Muscle of back (tissue), 13 donors: ENCODE measurements at places on chromosomes 7 and 10. TPM values are rescaled to one million over a fixed set of nuclear protein-coding genes. Genes with fewer than 3 reads are reported as not detected.

DNA sequence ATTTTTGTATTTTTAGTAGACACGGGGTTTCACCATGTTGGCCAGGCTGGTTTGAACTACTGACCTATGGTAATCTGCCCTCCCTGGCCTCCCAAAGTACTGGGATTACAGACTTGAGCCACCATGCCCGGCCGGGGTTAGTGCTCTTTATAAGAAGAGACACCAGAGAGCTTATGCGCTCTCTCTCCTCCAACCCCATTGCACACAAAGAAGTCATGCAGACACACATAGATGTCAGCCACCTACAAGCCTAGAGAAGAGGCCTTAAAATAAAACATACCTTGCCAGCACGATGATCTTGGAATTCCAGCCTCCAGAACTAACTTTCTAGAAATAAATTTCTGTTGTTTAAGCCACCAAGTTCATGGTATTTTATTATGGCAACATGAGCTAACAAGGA lies 10.0 kb upstream of the FAM53B start:
- DNase-seq = no peak

The UCMA gene
- polyA plus RNA-seq = 1.1 TPM

The PON2 gene
- 95.2 TPM for polyA plus RNA-seq

The NKX1-2 gene
- not detected for polyA plus RNA-seq

The C10orf67 gene
- 0.17 TPM for polyA plus RNA-seq

The FZD8 gene
- polyA plus RNA-seq = 29.7 TPM

DNA sequence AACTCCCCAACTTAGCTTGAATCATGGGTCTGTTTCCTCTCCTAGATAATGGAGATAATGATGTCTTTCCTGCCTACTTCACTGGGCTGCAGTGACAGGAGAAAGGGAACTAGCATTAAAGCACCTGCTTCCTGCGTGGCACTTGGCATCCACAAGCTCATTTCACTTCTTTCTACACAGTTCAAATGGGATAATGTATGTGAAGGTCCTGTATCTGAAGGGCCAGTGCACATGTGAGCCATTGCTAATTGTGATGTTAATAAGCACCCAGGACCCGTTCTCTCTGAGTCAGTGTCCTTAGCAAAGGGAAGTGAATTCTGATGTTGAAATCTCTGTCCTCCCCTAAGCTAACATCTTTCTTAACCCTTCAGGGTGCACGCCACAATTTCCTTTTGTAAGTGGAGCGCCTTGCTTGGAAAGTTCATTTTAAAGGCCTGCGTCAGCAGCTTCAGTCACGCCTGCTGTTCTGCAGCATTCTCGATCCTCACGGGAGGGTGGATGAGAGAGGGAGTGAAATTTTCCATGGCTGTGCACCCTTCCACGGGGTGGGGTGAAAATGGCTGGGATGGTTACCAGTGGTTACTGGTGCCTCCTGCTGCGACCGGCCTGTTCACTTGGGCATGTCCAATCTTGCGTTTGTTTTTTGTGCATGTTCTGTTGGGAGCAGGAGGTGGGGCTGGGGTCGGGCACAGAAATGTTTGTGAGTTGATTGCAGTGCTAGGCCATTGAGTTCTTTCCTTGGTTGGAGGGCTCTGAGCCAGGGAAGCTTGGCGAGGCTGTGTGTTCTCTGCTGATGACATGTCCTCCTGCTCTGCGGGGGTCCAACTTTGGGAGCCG lies 59.2 kb downstream of the HK1 start:
- no peak for DNase-seq

The ZWINT gene
- 16.2 TPM for polyA plus RNA-seq

The ANXA8L1 gene
- polyA plus RNA-seq = not detected

- DNase-seq = no peak
These were observed 92.6 kb downstream of the JMJD1C start for GRCh38 chr10:63373176-63373575.

The TEX36 gene
- polyA plus RNA-seq = not detected

The ANXA7 gene
- 56.6 TPM for polyA plus RNA-seq

DNA sequence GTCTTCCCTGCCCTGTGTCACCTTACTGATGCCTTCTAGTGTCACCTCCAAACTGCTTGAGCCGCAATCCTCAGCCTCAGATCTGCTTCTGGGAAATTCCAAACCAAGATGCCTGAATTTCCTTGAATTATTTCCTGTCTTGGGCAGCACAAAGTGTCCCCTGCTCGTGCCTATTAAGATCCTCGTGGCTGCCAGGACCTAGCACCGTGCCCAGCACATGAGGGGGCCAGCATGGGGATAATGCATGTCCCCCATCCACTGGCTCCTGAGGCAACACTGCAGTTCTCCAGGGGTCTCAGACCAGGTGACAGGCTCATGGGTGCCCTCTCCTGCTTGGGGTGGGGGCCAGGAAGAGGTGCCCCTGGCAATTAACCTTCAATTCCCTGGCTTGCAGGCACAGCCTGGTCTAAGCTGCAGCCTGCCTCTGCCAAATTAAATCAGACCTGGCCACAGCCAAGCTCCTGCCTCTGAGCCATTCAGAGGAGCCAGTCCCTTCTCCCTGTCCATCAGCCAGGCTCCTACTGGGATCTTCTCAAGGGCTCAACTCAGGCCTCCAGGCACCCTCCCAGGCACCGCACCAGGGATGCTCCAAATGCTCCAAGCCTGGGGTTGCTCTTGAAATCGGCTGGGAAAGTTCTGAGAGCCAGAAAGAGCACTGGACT lies 146.6 kb downstream of the SH3PXD2A start:
- DNase-seq = no peak

DNA sequence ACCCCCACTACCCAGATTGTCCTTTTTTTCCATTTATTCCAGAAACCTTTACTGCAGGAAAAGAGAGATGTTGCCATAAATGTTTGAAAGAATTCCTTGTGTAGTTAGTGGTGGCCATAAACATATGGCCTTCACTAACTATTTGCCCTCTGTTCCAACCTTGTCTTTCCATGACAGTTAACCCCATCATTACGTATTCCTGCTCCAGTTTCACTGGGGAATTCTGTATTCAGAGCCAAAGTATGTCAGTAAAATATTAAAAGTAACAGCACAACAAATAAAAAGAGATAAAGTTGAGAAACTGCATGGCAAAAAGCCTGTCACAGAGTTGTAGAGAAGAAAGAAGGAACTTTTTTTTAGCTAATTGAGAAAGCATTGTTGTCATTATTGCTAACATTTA lies 261.3 kb downstream of the BICC1 start:
- DNase-seq = peak; percentile 56

GRCh38 chr10:12319076-12319475 lies 30.3 kb upstream of the CAMK1D start:
- DNase-seq = no peak

The FZD1 gene
- polyA plus RNA-seq = 11.6 TPM

DNA sequence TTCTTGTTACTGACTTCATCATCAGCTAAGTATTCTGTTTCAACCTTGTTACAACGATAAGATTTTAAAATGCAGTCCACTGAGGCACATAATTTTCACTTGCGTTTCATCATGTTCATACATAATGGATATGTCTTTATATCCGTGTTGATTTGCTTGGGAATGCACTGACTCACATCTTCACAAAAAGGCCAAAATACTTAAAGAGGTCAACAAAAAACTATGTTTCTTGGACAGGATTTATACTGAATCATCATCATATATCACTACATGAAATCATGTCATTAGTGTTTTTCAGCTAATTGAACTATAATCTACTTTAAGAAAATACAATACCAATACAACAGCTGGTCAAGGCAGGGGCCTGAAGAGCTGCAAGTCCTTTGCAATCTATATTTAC lies 324.5 kb upstream of the KLF6 start:
- peak; percentile 50 for DNase-seq

GRCh38 chr10:54742416-54742815 lies 58.6 kb downstream of the PCDH15 start:
- DNase-seq = no peak

DNA sequence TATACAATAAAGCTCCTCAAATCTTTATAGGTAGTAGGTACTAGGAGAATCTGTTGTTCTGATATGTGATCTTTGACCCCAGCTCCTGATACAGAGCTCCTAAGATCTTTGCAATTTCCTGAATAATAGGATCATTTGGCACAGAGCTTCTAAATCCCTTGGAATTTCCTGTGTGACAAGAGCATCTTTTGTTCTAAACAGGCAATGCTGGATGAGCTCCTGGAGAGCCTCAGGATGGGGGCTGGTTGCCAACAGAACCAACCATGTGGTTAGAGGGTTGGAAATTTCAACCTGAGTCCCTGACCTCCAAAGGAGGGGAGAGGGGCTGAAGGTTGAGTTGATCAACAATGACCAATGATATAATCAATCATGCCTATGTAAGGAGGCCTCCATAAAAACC lies 629.0 kb downstream of the CCSER2 start:
- no peak for DNase-seq
